Lower lobe of right lung (tissue), 2 donors: ENCODE measurements at places on chromosomes 4 and X. TPM values are rescaled to one million over a fixed set of nuclear protein-coding genes. Genes with fewer than 3 reads are reported as not detected.

The PPP2R2C gene
- total RNA-seq = not detected

The PCDH11X gene
- 0.18 TPM for total RNA-seq

The TREX2 gene
- 0.80 TPM for total RNA-seq

The LGI2 gene
- 1.3 TPM for total RNA-seq

The ANKRD50 gene
- total RNA-seq = 22.5 TPM

The CTAG1A gene
- total RNA-seq = not detected
